ENCODE measurements at places on chromosomes 1 and 21.
A peak's percentile ranks its signal among the peaks of the same experiment; 100 is the strongest.

GRCh38 chr1:169896013-169896412 lies 2.3 kb upstream of the SCYL3 start:
- no peak for DNase-seq

DNA sequence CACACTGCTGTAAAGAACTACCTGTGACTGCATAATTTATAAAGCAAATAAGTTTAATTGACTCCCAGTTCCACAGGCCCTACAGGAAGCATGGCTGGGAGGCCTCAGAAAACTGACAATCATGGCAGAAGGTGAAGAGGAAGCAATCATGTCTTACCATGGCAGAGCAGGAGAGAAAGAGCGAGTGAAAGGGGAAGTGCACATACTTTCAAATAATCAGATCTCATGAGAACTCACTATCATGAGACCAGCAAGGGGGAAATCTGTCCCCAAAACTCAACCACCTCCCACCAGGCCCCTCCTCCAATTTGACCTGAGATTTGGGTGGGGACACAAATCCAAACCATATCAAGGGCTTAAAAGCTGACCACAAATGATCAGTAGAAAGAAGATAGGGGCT lies 493.2 kb downstream of the PTPRC start:
- DNase-seq = no peak

- DNase-seq = no peak
Observed at GRCh38 chr1:64242895-64243756, 39.7 kb downstream of the UBE2U start.

- no peak for DNase-seq
Observed at GRCh38 chr21:21367583-21367982, 369.4 kb downstream of the NCAM2 start.

DNA sequence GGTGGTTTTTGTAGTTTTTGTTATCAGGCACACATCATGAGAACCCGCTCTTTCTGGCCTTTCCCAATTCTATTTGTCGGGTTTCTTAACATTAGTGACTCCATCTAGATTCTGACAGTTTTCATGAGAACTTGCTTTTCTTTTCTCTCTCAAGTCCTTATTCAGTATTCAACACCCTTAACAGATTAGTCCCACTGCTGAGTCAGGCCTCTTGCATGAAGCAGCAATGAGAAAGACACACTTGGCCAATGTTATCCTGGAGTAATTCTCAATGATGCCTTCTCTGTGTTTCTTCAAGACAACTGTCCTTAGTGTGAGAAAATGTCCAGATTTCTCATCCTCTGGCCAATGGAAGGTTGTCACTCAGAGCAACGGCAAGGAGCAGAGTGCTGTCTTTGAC lies 11.3 kb downstream of the FMO2 start:
- DNase-seq = no peak

GRCh38 chr1:180888870-180889269 lies 23.8 kb upstream of the KIAA1614 start:
- DNase-seq = no peak

DNA sequence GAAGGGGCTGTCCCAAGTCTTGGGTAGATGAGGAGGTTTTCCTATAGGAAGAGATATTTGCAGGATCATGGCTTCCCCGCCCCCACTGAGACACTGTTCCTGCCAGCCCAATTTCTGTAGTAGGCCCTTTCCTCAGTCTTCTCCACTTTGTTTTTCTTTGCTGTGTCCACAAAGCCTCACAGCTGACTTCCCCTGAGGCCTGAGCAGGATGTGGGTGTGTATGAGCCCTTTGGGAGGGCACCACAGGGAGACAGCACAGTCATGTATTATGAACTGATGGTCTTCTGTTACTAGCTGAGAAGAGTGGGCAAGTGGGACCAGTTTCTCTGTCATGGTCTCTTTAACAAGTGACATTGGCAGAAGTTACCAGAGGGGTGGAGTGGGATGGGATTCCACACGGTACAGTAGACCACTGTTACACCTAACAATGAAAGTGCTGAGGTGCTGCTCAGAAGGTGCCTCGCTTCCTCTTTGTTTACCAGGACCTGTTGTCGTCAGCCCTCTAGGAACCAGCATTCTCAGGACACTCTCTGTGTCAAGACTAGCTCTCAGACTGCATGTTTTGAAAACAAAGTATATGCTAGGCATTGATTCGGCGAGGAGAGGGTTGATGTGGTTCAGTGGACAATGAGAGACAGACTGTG lies 253.8 kb upstream of the HOOK1 start:
- no peak for DNase-seq

GRCh38 chr1:25891606-25892005 lies 14.6 kb downstream of the STMN1 start:
- DNase-seq = no peak

GRCh38 chr1:245752561-245752960 lies 597.8 kb downstream of the KIF26B start:
- DNase-seq = no peak

DNA sequence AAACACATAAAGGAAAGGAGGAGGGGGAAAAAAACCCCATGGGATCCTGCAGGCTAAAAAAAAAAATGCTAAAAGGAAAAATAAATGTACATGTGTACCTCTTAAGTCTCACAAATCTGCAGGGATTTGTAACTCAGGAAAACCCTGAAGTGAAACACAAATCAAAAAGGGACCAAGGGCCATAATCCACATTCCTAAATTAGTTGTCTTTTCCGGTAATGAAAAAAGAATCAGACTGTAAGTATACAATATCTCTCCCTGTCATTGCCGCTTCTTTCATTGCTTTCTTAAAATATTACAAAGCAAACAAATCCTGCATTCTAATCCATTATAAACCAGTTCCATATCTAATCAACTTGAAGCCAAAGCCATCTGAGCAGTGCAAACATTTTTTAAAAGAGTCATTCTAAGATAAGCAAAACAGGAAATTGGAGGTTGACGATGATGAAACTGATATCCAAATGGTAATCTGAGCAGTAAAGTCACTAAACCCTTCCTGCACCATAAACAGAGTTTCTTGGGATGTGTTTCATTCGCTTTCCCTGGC lies 58.7 kb upstream of the SIM2 start:
- no peak for DNase-seq

DNA sequence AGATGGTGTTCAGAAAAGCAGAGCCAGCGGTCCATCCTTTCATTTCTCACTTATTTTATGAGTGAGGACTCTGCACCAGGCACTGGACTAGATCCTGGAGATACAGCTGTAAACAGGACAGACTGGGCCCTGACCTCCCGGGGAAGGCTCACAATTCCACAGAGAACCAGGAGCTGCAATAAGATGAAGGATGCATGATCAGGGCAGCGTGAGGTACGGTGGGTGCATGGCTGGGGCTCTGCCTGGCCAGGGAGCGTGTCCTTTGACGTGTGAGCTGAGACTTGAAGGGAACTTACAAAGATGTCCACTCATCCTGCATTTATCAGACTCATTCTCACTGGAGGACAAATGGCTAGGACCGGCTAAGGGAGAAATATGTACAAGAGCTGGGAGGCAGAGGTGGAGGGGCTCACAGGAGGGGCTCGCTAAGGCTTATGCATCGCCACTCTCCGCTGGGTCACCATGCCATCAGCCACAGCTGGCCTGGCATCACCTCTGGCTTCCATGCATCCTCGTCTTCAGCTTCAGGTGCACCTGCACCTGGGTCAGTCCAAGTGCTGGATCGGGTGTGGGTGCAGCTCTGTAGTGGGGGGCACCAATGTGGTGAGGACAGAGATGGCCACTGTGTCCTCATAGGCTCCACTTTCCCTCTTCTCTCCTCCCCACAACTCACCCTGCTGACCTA lies 213.9 kb downstream of the TOMM20 start:
- DNase-seq = no peak

DNA sequence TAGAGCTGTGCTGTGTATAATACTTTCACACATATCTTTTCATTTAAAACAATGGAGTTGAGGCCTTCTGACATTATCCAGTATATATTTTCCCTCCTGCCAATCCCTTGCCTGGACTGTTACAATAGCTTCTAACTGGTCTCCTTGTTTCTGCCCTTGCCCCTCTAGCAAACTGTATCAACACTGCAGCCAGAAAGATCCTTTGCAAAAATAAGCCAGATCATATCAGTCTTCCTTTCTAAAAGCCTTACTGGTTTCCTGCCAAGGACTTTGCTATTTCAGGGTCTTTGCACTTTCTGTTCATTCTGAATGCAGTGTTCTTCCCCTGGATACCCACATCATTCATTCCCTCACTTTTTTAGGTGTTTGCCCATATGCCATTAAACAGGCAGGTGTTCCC lies 370.1 kb downstream of the PTBP2 start:
- DNase-seq = peak; percentile 17

DNA sequence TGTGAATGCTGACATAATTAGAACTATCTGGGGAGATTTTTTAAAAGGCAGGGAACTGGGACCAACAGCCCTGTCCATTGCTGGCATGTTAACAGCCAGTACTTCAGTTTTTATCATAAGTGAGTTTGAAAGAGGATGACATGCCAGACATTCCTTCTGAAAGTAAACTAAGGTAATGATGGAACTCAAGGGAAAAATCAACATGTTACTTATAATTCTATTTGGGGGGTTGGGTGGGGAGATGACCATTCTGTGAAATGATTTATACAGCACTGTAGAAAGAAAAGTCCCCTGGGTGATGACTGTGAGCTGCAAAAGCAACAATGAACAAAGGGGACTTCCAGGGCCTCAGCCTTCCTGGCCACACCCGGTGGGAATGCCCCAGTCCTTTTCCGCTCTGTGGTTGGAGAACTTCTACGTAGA lies 5.4 kb upstream of the LAMC2 start:
- DNase-seq = peak; percentile 73

DNA sequence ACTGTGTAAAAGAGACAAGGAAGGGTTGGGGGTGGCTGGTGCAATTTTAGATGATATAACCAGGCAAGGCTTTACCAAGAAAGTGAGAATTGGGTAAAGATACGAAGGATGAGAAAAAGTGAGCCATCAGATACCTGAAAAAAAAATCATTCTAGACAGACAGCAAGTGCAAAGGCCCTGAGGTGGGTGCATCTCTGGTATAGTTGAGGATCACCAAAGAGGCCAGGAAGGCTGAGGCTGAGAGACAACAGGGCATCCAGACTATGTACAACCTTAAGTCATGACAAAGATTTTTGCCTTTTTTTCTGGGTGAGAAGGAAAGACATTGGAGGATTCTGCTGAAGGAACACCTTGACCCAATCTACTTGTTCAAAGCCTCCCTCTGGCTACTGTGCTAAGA lies 29.9 kb downstream of the RXRG start:
- DNase-seq = no peak

DNA sequence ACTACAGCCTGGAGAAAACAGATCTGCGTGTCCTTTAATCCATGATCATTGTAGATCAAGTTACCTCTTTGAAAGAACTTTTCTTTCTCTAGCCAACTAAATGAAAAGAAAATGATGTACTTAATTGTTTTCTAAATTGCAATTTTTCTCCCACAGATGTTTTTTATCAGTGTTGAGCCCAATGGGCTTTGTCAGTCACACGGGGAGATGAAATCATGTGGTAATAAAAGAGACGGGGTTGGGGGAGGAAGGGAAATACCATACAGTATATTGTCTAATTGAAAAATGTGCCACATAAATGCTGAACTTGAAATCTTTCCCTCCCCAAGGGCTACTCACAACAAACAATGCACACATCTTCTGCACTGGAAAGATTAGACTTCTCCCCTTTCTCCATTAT lies 58.4 kb downstream of the NTMT2 start:
- no peak for DNase-seq

- DNase-seq = no peak
Observed at GRCh38 chr1:174209347-174210187, 50.2 kb downstream of the RABGAP1L start.

DNA sequence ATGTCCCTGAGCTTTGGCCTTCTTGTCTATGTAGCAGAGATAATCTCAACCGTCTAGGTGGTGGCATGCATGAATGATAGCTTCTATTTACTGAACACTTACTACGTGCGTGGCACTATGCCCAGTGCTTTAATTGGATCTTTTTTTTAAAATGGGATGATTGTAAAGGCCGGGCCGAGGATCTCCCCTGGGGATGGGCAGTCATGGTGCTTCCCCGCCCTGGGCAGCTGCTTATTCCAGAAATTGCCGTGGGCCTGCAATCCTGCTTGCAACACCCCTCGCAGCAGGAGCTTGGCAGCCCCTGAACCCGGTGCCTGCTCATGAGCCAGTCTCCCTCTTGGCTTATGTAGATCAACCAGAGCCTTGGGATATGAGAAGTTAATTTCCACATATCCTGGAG lies 360.7 kb downstream of the CAMTA1 start:
- no peak for DNase-seq

- no peak for DNase-seq
Observed at GRCh38 chr1:75035536-75035935, 98.7 kb upstream of the LHX8 start.

- DNase-seq = no peak
Observed at GRCh38 chr1:41365320-41365633, 4.0 kb downstream of the FOXO6 start.

GRCh38 chr21:43853851-43854772 lies 10.9 kb upstream of the AGPAT3 start:
- no peak for DNase-seq

GRCh38 chr1:216111842-216112241 lies 311.4 kb downstream of the USH2A start:
- DNase-seq = no peak

- DNase-seq = no peak
Observed at GRCh38 chr1:233662575-233663304, 48.8 kb downstream of the KCNK1 start.

- no peak for DNase-seq
Observed at GRCh38 chr1:74652711-74653139, 20.9 kb downstream of the ERICH3 start.

GRCh38 chr1:182111496-182111895 lies 50.0 kb upstream of the ZNF648 start:
- no peak for DNase-seq

DNA sequence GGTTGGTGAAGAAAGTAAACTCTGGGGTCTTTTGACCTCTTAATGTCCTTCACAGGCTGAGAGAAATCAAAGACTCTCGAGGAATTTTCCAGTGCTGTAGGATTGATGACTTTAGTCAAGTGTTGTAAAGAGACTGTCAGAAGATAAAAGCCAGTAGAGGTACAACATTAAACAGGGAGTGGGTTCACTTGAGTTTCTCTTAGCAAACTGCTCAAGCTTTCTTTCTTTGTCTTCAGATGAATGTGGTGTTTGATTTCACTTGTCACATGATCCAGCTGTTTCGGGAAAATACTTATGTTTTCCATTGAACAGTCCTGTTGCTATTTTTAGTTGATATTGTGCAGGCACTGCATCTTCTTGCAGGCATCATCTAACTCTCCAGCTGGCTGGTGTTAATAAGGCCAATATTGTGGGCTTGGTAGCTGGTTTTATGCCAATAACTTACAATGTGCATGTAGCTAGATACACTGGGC lies 45.6 kb downstream of the XCL2 start:
- DNase-seq = no peak

- no peak for DNase-seq
Observed at GRCh38 chr21:35819134-35819533, 241.2 kb downstream of the SETD4 start.

DNA sequence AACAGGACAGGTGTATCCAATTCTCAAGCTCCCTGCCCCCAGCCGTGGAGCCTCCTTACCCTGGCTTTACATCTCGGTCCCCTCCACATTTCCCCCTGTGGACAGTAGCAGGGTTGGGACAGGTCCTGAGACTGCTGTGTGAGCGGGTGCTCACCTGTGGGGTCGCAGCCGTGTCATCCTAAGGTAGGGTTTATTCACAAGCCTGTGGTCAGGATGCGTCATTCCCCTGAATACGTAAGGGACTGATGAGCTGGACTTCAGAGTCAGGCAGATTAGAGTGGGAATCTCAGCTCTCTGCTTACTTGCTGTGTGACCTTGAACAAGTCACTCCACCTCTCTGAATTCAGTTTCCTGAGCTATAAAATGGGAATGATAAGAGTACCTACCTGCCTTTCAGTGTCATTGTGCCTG lies 17.7 kb downstream of the ZNF362 start:
- DNase-seq = no peak

GRCh38 chr1:101389547-101389929 lies 152.7 kb downstream of the S1PR1 start:
- no peak for DNase-seq
